ENCODE measurements at places on chromosomes 11 and 22. TPM values are rescaled to one million over a fixed set of nuclear protein-coding genes. Genes with fewer than 3 reads are reported as not detected.
A peak's percentile ranks its signal among the peaks of the same experiment; 100 is the strongest.

DNA sequence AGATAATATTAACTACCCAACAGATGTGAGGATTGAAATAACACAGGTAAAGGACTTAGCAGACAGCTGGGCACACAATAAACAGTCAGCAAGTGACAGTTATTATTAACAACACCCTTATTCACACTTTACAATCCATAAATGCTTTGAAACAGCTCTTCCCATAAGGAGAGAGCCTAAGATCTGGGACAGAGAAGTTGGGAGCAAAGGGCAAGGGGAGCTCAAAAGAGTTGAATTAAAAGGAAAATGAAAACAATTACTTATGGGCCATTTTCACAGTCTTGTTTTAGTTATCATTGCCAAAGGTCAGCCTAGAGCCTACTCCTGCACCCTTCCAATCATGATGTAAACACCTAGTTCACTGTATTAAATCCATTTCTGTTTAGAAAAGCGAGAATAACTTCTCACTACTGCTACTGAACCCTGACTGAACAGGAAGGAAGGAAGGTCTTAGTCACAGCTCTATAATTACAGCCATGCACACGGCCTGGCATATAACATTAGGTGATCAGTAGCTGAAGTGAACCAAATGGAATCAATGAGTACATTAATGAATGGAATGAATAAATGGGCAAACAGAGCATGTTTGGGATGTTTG, 111.3 kb downstream of the PLEKHA7 start:
- H3K27me3 ChIP-seq = no peaks in the 10 kb centered on the region
- DNase-seq = peak; percentile 14

DNA sequence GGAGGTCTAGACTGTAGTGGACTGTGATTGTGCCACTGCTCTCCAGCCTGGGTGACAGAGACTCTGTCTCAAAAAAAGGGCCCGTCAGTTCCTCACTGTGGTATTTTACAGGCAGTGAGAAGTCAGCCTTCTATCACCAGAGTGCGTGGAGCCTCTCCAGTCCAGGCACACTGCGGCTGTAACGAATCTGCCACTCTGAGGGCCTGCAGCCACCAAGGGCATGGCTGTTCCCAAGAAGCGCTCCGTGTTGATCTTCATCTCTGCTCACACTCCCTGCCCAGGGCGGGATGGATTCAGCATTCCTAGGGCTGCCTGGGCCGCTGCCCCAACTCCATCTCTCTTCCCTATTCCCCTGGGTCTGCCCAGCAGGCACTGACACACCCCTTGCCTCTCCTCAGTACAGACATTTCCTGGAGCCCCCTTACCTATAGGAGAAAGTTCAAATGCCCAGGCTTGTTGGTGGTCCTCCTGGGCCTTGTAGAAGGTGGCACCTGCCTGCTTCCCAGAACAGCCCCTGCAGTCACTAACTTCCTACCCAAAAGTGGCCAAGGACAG, 148.4 kb downstream of the CACNA1I start:
- no peak for DNase-seq
- no peak overlapping the region for H3K27ac ChIP-seq
- H3K36me3 ChIP-seq = no peaks in the 10 kb centered on the region
- H3K27me3 ChIP-seq = no peaks in the 10 kb centered on the region

DNA sequence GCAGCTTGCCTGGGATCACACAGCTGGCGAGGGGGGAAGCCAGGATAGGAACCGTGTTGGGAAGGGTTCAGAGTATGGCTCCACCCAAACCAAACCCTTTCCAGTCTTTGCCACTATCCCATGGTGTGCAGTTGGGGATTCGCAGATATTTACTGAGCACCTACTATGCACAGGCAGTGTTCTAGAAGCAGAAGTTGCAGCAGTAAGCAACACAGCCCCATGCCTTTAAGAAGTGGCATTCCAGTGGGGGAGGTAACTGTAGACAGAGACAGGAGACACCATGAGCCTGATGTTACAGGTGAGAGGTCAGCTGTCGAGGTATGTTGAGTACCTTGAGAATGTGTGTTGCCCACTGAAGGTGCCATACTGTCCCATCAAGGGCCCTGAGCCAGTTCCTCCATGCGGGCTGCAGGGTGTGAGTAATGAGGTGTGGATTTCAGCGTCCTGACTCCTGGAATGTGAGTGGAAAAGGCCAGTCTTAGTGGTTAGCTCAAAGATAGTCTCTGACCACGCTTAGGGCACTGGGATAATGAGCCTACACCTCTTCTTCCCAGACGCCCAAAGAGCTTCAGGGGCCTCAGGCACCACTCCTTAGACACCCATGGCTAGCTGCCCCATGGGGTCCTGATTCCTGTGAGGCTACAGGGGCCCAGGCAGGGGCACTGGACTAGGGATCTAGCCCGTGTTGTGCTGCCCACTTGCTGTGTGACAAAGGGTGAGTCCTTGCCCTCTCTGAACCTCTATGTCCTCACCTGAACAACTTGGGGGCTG, 71.8 kb upstream of the TP53I11 start:
- peaks cover 6% of the 10 kb centered on the region for H3K4me1 ChIP-seq
- H3K4me3 ChIP-seq = no peak overlapping the region
- no peaks in the 10 kb centered on the region for H3K27me3 ChIP-seq

DNA sequence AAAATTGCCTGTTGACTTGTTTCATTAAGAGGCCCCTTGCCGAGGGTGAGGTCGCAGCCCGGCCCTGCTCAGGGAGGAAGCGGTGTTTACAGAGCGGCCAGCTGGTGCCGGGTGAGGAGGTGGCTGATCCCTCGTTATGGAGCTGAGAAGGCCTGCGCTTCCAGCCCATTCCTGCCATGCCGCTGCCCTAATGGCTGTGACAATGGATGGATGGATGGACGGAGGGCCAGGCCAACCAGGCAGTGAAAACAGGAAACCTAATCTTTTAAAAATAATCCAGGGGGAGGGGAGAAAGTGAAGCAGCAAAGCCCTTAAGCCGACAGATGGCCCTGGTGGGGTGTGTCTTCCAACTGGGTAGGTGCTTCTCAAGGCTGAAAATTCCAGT, 38.5 kb downstream of the BCR start:
- peaks cover 100% of the 10 kb centered on the region for H3K4me1 ChIP-seq
- H3K27ac ChIP-seq = no peak overlapping the region
- peak overlapping the region; percentile 90 for H3K4me3 ChIP-seq
- DNase-seq = no peak

Gene SCGB1C1
- total RNA-seq = not detected

GRCh38 chr11:89177691-89178231, at the start of gene TYR:
Gene TYR, plus strand, starts transcription at chr11:89177875. Its CDS starts 79 bp downstream, at chr11:89177954.
- H3K36me3 ChIP-seq = no peaks in the 10 kb centered on the region
- no peak within 1 kb of the TSS for H3K4me3 ChIP-seq
- DNase-seq = no peak
- no peak within 1 kb of the TSS for H3K27ac ChIP-seq

DNA sequence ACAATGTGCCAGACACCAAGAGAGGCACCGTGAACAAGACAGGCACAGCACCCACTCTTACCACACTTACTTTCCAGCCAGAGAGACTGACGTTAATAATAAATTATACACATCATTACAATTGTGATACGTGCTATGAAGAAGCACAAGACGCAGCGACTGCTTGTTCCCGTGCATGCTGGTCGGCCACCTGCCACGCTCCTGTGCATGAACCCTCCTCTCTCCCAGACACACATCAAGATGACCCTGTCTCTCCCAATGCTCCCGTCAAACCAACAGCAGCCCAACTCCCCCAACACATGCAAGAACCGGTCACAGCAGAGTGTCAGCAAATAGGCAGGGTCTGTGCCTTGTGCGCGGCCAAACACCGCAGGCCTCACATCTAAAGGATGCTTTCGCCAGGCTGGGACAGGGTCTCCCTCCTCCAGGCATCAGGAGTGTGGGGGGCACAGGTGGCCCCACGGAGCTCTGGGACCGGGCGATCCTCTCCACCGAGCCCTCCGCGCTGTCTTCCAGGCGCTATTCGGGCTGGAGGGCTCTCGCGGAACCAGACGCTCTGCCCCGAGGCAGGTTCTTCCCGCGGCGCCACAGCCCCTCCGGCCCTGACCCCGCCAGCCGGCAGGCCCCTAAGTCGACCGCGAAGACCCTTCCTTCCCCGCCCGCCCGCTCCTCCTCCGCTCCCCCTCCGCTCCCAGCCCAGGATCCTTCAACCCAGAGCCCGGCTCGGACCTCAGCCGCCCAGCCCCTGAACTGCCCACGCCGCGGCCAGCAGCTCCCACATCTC, 533 bp downstream of the SERGEF start:
- peak overlapping the region; percentile 95 for H3K4me3 ChIP-seq
- no peaks in the 10 kb centered on the region for H3K27me3 ChIP-seq
- H3K27ac ChIP-seq = peak overlapping the region; percentile 76
- peaks cover 4% of the 10 kb centered on the region for H3K36me3 ChIP-seq

Gene ALX4
- not detected for total RNA-seq

DNA sequence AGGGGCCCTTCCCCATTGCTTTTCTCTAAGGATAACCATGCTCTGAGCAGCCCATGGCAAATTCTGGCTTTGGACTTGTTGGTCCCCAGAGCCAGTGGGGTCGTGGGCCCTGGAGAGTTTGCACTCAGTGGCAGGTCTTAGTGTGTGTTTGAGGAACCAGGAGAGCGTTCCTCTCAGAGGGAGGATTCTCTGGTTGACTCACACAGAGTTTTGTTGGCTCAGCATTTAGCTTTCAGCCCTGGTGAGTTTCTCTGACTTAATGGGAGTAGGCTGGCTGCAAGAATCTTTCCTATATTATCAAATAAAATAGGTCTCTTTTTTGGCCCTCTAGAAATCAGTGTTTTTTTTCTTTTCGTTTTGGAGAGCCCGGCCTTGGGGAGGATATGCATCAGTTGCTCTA, 20.9 kb downstream of the ST14 start:
- DNase-seq = no peak
- no peak overlapping the region for H3K27ac ChIP-seq
- peaks cover 8% of the 10 kb centered on the region for H3K27me3 ChIP-seq

DNA sequence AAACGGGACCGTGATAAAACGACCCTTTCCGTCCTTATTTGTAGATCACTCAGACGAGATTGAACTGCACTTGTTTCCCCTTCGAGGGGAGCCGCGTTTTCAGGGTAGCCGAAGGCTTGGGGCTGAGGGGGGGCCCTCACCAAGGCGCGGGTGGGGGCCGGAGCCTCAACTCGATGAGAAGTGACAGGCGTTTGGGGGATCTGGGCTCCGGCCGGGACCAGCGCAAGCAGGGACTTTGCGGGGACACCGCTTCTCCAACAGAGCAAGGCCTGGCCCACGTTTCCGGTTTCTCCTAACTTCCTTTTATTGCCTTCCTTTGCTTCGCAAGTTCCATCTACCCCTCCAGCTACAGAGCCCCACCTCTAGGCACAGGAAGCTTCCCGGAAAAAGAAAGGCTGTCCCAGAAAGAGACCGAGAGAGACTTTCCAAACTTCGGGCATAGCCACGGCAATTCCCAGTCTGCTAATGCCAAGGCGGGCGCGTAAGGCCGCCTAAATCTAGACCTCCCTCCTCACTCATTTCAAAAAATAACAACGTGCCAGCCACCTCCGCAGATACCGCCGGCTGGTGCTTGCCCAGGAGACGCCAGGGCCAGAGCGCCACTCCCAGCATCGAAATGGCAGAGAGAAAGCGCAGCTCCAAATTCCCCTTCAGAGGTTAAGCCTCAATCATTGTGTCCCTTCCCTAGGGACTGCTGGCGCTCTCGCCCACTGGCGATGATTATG, 6.6 kb downstream of the PAX6 start:
- peak; percentile 6 for DNase-seq
- H3K4me3 ChIP-seq = peak overlapping the region; percentile 86
- peaks cover 11% of the 10 kb centered on the region for H3K36me3 ChIP-seq

DNA sequence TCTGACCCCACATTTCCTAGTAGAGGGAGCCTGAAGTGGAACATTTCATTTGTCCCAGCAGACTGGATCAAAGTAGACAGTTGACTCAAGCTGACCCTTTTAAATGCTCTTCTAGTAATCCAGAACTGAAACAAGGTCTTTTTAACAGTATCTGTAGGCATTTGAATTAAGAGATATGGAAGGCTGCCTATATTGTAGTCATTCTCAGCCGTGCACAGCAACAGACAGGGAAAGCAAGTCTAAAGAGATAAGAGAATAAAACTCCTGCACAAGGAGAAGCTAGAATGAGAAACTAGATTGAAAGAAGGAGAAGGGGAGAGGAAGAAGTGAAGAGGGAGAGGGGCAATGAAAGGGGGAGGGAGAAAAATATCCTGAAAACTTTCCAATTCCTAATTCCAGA, 180.6 kb upstream of the MTMR2 start:
- no peak overlapping the region for H3K27ac ChIP-seq
- H3K27me3 ChIP-seq = no peaks in the 10 kb centered on the region
- H3K36me3 ChIP-seq = peaks cover 1% of the 10 kb centered on the region
- H3K4me3 ChIP-seq = no peak overlapping the region

GRCh38 chr22:47043835-47044721, 281.6 kb downstream of the TBC1D22A start:
- H3K4me1 ChIP-seq = peaks cover 38% of the 10 kb centered on the region
- no peaks in the 10 kb centered on the region for H3K27me3 ChIP-seq
- no peak overlapping the region for H3K4me3 ChIP-seq
- DNase-seq = no peak

DNA sequence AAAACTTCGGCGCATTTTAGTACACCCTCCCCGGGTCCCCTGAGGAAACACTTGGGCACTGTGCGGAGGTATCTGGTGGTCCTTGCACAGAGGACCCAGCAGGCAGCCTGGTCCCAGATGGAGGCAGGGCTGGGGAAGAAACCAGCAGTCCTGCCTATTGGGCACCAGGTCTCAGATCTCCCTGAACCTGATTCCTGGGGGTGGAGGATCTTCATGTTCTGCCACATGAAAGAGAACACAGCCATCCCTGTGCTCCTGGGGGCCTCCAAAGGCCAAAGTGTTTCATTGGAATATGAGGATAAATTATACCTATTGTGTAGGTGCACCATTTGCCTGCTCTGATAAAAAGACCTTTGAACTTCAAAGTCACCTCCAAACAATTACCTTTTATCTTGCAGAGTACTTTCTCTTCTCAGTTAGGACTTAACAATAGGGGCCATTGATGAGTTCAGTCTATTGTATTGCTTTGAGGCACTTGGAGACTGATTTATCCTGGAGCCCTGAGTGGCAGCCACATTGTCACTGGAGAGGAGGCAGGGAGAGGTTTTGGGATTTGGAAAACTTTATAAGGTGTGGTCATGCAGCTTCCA, 1.8 kb downstream of the RCN1 start:
- peaks cover 7% of the 10 kb centered on the region for H3K36me3 ChIP-seq
- peak overlapping the region; percentile 85 for H3K4me3 ChIP-seq
- peak overlapping the region; percentile 82 for H3K27ac ChIP-seq

- H3K4me3 ChIP-seq = no peak overlapping the region
- no peak for DNase-seq
- H3K4me1 ChIP-seq = no peaks in the 10 kb centered on the region
- H3K27me3 ChIP-seq = no peaks in the 10 kb centered on the region
- peaks cover 1% of the 10 kb centered on the region for H3K36me3 ChIP-seq
These were observed 99.9 kb upstream of the GUCY1A2 start for GRCh38 chr11:107118025-107118720.

GRCh38 chr11:28763151-28763550, 655.0 kb downstream of the METTL15 start:
- no peak for DNase-seq
- no peak overlapping the region for H3K27ac ChIP-seq
- H3K36me3 ChIP-seq = no peaks in the 10 kb centered on the region

- DNase-seq = no peak
- no peak overlapping the region for H3K4me3 ChIP-seq
- H3K4me1 ChIP-seq = no peaks in the 10 kb centered on the region
- H3K36me3 ChIP-seq = no peaks in the 10 kb centered on the region
These were observed 8.6 kb upstream of the NRXN2 start for GRCh38 chr11:64731601-64732000.
